Caki2 (cell line): ENCODE measurements at places on chromosomes 11 and 22. TPM values are rescaled to one million over a fixed set of nuclear protein-coding genes. Genes with fewer than 3 reads are reported as not detected.

TIGD3 gene
- 0.23 and 1.5 TPM in 2 replicates for total RNA-seq

SHANK2 gene
- 1.2 and 5.8 TPM in 2 replicates for total RNA-seq

OR5B2 gene
- total RNA-seq: not detected in 2 replicates

GRCh38 chr22:17012267-17012666 is 4.2 kb upstream of the GAB4 start:
- no peak for DNase-seq

- DNase-seq: no peak
These were observed 407.4 kb downstream of the LARGE1 start for GRCh38 chr22:33512908-33513307.

- no peak for DNase-seq
These were observed 28.2 kb downstream of the SLC22A12 start for GRCh38 chr11:64619196-64619595.

- no peak for DNase-seq
These were observed 1090.0 kb downstream of the BRD1 start for GRCh38 chr22:48737461-48738203.

GRCh38 chr11:107915229-107915628 is 13.0 kb upstream of the RAB39A start:
- no peak for DNase-seq
